ENCODE measurements at places on chromosomes 11 and 22.

DNA sequence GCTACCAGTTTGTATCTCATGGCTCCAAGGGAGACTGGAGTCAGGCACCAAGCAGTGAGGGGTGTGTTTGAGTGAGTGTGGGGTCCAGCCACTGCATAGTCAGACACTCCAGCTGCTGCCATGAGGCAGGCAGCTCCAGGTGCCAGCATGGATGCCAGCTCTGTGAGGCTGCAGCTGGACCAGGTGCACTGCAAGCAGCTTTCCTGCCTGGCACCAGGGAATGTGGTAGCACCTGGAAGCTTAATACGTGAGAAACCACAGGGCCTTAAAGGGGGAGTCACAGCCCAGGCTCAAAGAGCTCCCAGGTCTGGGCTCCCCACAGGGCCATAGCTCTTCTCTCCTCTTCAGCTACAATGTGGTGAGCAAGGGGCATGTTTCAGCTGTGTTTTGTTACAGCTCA lies 817.8 kb upstream of the LUZP2 start:
- no peak for DNase-seq

DNA sequence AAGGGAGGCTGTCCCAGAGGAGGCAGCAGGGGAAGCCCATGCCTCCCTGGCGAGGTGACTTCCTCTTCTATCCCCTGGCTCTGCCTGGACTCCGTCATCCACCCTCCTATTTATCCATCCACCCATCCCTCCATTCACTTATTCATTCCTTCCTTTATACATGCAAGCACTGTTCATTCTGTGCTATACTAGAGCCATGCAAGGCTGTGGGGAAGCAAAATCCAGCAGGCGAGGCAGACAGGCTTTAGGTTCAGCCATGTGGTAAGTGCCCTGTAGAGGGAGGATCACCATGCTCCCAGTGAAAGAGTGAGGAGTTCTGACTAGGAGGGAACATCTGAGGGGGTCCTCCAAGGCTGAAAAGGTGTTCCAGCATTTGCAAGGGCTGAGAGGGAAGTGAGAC lies 1.2 kb upstream of the NAALADL1 start:
- DNase-seq = no peak

DNA sequence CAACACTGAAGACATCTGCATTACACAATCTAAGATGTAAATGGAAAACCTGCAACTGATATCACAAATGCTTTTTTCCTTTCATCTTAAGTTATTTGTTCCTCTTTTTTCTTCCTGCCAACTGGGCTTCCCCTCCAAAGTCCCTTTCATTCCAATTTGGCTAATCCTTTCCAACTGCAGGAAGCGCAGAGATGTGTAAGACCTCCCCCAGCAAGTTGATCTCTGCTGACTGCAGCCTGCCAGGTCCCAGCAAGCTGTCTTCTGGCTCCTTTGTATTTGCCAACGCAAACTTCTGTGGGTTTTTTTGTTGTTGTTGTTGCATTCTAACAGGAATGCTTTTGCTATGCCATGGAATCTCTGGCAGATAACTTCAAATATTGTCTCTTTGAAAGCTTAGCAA lies 38.5 kb upstream of the LRRC4C start:
- no peak for DNase-seq

DNA sequence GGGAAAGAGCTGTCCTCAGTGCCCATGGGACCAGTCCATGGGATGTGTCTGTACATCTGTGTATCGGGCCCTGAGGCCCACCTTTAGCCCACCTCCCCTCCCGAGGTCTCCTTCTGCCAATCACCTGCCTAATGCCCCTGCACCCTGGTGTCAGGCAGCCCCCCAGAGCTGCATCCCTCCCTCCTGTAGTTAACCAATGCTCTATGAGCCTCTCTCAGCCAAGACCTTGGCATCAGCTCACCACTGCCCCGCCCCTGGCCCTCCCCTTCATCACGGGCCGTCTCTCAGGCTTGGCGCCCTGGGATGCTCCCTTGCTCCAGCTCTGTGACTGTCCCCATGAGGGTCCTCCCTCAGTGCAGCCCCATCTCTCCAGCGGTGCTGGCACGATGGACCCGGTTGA lies 18.5 kb downstream of the MGAT3 start:
- DNase-seq = no peak
